Esophagus muscularis mucosa (tissue), 4 donors: ENCODE measurements at places on chromosomes 1 and 21.

GRCh38 chr21:44428281-44428960 is 26.9 kb upstream of the LRRC3 start:
- no peak for DNase-seq

DNA sequence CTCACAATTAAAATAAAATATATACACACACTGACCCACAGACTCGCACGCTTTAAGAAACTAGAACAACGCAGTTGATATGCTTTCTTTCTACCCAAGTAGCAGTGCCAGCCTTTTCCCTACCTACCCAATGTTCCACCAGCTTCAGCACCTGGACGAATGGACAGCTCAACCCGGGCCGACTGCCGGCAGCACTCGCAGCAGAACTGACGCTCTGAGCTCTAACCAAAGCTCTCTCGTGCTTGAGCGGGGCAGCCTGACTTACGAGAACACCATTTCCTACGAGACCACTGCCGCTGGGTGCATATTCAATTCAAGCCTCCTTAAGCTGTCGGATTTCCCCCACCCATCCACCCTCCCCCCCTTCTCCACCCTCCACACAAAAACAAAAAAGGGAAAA is 127.4 kb upstream of the DPYD start:
- no peak for DNase-seq

GRCh38 chr1:15261155-15262002 is 14.4 kb downstream of the FHAD1 start:
- peak; percentile 91 for DNase-seq

- DNase-seq: no peak
Observed at GRCh38 chr1:113166473-113166872, 93.5 kb downstream of the LRIG2 start.

DNA sequence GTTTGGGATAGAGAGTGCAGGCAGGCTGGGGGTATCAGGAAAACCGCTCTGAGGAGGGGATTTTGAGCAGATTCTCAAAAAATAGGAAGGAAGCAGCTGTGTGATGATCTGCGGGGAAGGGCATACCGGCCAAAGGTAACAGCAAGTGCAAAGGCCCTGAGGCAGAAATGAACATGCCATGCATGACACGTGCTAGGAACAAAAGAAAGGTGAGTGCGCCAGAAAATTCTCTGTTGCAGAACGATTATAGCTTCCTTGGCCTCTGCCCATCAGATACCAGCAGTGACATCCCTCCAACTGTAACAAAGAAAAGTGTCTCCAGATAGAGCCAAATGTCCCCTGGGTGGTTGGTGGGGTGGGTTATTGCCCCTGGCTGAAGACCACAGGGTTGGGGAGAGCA is 37.0 kb upstream of the FAM131C start:
- DNase-seq: no peak

GRCh38 chr1:23751050-23751814 is 8.0 kb downstream of the ELOA start:
- no peak for DNase-seq

GRCh38 chr1:181704546-181704945 is 221.2 kb downstream of the CACNA1E start:
- DNase-seq: peak; percentile 89

DNA sequence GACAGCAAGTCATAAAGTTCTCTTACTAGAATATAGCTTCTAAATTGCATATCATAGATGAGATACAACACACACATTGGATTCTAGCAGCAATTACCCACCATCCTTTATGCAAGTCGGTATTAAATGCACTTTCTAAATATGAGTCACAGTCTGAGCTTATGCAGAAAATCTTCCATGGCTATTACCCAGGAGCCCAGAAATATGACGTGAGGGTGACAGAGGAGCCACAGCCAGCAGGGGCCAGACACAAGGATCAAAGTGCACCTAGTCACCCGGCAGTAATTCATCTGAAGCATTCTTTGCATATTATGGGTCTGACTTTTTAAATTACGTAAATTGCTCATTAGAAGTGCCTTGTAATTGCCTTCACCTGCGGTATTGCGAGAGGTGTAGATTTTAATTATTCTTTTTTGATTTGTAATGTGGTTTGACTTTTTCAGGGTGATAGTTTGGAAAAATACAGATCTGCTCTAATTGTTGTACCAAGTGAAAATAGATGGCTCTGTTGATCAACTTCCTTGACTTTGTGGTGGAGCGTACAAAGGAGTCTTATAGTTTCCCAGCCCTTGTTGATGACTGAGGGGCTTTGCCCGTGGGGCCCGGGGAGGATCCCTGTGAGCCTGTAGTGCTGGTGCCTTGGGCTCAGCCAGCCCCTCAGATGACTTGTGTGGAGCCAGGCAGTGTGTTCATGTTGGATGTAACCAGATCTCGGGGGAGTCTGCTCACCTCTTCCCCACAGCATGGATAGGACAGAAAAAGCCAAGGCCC is 470.0 kb upstream of the VAMP3 start:
- peak; percentile 60 for DNase-seq

- no peak for DNase-seq
Observed at GRCh38 chr1:52691821-52692220, 6.3 kb downstream of the COA7 start.
